ENCODE measurements at places on chromosomes 11 and 22.
A peak's percentile ranks its signal among the peaks of the same experiment; 100 is the strongest.

DNA sequence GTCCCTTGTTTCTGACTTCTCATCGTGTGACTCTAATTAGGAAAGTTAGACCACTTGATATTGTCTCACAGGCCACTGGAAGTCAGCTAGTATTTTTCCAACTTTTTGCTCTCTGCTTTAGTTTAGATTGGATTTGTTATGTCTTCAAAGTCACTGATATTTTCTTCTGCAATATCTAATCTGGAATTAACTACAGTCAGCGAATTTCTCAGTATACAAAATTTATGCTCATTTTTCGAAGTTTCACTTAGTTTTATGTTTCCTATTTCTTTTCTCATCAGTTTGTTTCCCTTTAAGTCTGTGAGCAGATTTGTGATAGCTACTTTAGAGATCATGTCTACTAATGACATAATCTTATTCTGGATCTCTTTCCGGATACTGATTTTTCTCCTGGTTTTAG, 1027.2 kb upstream of the CNTN5 start:
- DNase-seq, result no peak

DNA sequence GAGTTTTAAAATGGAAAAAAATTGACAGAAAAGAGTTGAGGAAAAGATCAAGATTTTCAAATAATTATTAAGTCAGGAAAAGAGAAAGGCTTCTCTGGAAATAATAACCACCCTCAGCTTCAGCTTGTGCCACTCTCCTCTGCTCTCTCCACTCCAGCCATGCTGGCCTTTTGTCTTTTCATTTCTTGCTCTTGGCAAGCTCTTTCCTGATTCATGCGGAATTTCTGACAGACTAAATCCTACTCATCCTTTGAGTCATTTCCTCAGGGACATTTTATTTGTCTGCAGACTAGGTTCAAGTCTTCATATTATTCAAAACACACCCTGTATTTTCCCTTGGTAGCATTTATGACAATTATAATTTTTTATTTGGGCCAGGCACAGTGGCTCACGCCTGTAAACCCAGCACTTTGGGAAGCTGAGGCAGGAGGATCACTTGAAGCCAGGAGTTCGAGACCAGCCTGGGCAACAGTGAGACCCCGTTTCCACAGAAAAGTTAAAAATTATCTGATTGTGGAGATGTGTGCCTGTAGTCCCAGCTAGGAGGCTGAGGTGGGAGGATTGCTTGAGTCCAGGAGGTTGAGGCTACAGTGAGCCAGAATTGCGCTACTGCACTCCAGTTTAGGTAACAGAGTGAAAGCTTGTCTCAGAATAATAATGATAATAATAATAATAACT, 7.8 kb upstream of the P4HA3 start:
- DNase-seq, result no peak

- DNase-seq, result no peak
Measured at GRCh38 chr11:12723421-12724300, 49.4 kb downstream of the TEAD1 start.

DNA sequence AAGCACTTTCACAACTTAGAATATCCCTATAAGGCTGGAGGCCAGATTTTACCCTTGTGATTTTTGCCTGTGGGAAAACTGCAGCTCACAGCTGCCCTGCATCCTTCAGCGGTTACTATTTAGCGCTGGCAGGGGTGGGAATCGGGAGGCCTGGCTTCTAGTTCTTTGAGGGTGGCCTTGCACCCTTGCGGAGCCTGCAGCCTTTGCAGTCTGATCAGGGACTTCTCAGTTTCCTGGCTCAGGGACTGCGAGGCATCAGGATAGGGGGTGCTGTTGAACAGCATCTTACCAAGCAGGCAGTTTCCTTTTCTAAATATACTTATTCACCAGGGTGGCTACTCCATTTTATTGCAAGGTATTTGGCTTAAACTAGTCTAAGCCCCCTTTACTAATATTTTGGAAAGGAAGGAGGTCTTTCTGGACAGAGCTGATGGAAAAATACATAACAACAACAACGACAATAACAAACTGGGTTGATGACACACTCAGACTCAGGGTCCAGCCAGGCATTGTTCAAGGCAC, 2.9 kb upstream of the APOA1 start:
- no peak for DNase-seq

- DNase-seq, result no peak
Measured at GRCh38 chr11:119626197-119626841, 102.7 kb downstream of the NECTIN1 start.

DNA sequence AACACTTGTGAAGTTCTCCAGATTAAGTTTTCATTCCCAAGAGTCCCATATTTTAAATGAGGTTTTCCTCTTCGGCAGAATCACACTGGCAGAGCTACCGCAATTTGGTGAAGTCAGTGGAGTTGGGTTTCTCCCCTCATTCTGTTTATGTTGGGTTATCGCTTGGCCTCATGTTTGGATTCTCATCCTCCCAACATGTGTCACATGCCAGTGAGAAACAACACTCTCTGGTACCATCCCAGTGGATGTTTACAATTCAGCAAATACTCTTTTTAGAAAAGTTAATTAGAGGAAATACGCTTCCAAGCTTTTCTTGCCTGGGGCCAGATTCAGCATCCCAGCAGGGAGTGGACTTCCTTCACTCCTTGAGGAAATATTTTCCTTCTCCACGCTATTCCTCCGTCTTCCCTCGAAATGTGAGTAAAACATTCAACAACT, 2.1 kb downstream of the PAMR1 start:
- DNase-seq, result no peak

DNA sequence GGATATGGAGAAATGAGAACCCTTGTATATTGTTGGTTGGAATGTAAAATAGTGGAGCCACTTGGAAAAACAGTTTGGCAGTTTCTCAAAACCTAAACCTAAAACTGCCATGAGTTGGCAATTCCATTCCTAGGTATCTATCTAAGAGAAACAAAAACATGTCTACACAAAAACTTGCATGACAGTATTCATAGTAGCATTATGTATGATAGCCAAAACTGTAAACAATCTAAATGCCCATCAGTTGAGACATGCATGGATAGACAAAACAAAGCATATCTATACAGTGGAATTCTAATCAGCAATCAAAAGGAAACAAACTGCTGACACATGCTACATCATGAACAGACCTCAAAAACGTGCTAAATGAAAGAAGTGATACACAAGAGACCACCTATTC, 34.9 kb downstream of the TRAF6 start:
- no peak for DNase-seq

DNA sequence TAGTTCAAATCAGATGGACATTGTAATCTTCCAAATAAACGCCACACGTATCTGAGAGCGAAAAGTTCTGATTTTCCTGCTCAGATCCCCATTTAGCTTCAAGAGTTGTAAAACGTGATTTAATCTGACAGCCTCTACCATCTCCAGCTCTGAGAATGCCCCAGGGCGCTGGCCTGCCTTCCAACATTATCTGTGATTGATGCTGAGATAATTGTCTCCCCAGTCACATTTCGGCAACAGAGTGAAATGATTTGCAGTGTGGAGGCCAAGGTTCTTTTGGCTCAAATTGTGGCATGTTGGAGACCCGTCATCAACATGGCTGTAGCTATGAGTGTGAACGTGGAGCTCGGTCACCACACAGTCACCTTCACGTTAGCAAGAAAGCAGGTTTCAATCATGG, 283.4 kb downstream of the BRD1 start:
- DNase-seq, result no peak

- no peak for DNase-seq
Measured at GRCh38 chr22:30603801-30604200, 3.2 kb upstream of the TCN2 start.

DNA sequence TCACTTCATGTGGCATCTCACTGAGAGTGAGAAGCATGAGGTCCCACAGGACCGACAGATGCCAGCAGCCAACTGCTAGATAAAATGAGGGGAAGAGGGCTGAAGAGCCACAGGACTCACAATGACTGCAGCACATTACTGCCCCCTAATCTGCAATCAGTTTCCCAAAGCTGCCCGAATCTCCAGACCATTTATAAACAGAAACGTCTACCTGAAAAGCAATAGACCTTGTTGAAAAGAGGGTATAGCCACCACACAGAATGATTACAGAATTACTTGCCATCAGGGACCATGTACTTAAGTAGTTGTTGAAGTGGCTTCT, 12.4 kb upstream of the TEF start:
- no peak for DNase-seq

DNA sequence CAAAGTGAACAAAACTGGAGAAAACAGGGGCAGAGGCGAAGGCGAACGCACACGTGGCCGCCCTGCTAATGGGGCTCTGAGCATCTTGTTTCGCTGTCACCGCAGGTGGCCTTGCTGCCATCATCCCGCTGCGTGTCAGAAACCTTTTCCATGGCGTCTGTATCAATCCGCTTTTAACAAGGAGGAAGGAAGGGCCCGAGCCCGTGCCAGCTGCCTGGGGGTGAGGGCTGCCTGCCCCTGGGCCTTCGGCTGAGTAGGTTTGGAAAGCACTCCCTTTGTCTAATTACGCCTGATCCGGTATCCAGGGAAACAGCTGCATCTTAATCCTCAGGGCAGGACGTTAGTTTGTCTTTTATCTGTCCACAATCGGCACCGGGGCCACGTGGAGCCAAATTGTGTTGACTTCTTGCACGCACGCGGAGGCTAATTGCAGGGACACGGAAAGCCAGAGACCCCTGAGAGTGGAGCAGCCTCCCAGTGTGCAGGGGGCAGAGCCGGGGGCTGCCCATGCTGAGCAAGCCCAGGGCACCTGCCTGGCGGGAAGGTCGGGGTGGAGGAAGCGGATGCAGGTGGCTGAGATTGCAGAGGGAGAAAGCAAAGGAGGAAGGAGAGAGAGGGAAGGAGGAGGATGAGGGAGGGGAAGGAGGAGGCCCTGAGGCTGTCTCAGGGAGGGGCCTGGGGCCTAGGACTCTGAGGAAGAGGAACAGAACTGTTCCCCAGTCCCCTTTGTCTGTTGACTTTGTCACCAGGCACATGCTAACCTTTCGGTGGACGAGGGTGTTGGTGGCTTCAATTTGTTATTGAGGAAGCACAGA, 19.2 kb upstream of the TH start:
- no peak for DNase-seq

DNA sequence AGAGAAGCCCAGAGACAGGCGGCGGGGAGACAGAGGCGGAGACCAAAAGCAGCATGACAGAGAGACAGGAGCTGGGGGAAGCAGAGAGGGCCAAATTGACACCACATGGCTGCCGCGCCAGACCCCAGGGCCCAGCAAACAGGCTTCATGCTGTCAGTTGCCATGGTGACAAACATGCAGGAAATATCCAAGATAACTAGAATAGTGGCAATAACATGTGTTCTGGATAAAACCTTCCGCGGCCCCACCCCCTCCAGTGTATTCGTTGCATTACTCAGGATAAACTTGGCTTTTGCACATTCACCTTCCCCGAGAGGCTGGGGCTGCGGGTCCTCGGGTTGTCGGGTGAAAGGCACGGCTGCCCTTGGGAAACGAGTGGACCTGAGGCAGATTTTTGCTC, 49.9 kb upstream of the CDON start:
- no peak for DNase-seq

- DNase-seq, result peak; percentile 73
Measured at GRCh38 chr11:47766509-47767227, 473 bp downstream of the FNBP4 start.

DNA sequence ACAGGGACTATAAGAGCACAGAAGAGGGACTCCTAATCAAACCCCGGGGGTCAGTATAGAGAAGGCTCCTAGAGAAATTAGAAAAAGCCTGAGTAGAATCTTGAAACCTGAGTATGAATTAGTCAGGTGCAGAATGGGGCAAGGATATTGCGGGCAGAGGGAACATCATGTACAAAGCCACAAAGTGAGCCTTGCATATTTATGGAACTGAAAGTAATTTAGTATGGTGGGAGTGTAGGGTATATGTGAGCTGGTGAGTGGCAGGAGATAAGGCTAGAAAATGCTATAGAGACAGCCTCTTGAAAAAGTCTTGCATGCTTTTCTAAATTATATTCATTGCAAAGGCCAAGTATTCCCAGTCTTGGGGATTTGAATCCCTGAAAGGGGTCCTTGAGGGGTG, 93.7 kb downstream of the STIM1 start:
- DNase-seq, result no peak

- no peak for DNase-seq
Measured at GRCh38 chr11:83317757-83318690, 31.9 kb upstream of the CCDC90B start.

- no peak for DNase-seq
Measured at GRCh38 chr11:80595011-80595410, 1154.2 kb upstream of the TENM4 start.

GRCh38 chr11:45435706-45436105, 149.6 kb upstream of the SYT13 start:
- DNase-seq, result no peak

- DNase-seq, result no peak
Measured at GRCh38 chr11:68460741-68461574, at the start of gene PPP6R3. Gene PPP6R3, plus strand, starts transcription at chr11:68460752. Its CDS starts 76,913 bp downstream, at chr11:68537665.

DNA sequence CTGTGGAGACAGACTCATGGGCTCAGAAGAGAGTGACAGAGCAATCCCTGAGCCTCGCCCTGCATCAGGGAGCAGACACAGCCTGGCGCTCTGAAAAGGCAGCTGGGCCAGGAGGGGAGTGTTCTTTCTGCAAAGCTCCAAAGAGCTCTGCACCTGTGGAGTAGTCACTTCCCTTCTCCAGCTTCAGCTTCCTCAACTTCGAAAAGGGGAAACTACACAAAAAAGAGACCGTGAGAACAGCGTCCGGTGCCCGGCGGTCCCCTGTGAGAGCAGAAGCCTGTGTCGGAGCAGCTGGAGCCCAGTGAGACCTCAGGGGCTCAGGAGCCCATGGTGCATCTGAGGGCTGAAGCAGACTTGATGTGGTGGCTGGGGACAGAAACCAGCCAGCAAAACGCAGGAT, 35.1 kb downstream of the TP53I11 start:
- DNase-seq, result no peak

- no peak for DNase-seq
Measured at GRCh38 chr11:61969391-61969758, 1.9 kb upstream of the FTH1 start.

GRCh38 chr11:117195761-117196160, 3.4 kb upstream of the TAGLN start:
- no peak for DNase-seq

DNA sequence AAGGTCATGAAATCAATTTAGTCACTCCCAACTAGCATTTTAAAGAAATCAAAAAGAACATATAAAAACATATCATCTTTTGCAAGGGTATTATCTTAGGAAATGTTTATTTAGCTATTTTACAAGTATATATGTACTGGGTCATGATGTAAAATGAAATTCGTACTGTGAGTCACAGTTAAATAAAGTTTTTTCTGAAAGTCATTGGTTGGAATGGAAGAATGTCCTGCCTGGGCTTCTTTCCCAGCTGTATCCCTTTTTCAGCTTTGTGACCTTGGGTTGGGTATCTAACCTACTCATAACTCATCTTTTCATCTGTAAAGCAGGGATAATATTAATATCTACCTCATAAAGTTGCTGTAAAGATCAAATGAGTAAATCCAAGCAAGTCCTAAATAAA, 15.7 kb downstream of the FDX1 start:
- no peak for DNase-seq

GRCh38 chr11:1480191-1480554, 6.4 kb downstream of the MOB2 start:
- no peak for DNase-seq

DNA sequence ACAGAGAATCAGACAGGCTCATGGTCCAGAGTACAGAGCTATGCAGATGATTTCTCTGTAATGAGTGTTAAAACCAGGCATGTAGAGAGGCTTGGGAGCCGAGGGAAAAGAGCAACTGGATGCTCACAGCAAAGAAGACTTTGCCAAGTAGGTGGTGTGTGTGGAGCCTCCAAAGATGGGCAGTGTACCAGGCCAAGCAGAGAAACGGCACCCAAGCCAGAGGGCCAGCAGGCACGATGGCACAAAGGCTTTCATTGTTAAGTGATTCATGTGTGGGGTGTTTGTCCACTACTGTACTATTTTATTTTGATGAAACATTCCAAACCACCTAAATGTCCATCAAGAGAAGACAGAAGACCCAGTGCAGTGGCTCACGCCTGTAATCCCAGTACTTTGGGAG, 11.1 kb downstream of the RANGAP1 start:
- DNase-seq, result no peak

Measured in activated CD8-positive, alpha-beta memory T cell treated with anti-CD3 and anti-CD28 coated beads, Interleukin-2, amount 50 U/mL, for 4 hours (primary cell).